ENCODE measurements at places on chromosomes 1 and 21.
A peak's percentile ranks its signal among the peaks of the same experiment; 100 is the strongest.

- DNase-seq = no peak
These were observed 355.6 kb upstream of the CAMK1G start for GRCh38 chr1:209227941-209228340.

DNA sequence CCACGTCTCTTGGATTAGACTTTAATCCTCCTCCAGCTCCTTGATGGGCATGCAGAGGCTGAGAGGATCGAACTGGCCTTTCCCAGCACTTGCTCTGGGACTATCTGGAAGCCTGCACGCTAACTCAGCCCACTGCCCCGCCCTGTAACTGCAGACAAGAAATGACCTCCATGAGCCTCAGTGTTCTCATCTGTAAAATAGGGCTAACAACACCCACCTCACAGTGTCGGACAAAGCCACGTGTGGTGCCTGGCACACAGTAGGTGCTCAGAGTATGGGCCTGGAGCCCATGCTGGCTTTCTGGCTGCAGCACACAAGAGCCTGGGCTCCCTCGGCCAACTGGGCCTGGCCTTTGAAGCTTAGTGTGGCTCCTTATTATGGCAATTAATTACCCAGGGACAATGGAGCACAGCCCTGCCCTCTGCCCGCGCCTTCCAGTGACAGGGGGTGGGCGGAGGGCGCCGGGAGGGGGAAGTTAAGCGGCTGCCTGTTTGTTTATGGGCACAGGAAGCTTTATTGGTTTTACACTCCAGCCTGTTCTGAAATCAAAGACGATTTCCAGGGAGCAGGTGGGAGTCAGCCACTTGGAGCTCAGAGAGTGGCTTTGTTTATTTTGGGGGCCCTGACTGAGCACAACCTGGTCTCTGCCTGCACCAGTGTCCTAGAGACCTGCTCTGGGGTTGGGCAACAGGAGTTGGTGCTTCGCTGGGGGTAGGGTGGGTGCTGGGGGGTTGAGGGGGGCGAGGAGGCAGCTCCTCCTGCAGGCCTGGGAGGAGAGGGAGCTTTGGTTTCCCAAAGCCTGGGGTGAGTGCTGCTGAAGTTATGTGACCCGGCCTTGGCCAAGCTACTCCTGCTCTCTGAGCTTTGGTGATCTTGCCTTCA, 31.0 kb downstream of the PAX7 start:
- DNase-seq = no peak

GRCh38 chr1:171758011-171758410, 16.1 kb upstream of the VAMP4 start:
- no peak for DNase-seq

- DNase-seq = no peak
These were observed 267.9 kb downstream of the PLA2G4A start for GRCh38 chr1:187096689-187097088.

GRCh38 chr1:228408869-228409805, 2.5 kb upstream of the TRIM11 start:
- DNase-seq = no peak

GRCh38 chr1:228149406-228150119, at the start of gene GJC2:
Gene GJC2, plus strand, starts transcription at chr1:228149930. Its CDS starts 7,829 bp downstream, at chr1:228157759.
- DNase-seq = no peak

GRCh38 chr1:84143796-84144565, at the start of gene PRKACB:
Gene PRKACB, plus strand, starts transcription at chr1:84144271. Its CDS starts 91 bp downstream, at chr1:84144362.
- DNase-seq = peak; percentile 9

GRCh38 chr1:86018283-86018923, 138.2 kb downstream of the COL24A1 start:
- DNase-seq = no peak
